ENCODE measurements at places on chromosomes 11 and 22.

GRCh38 chr22:45683248-45683647, 11.6 kb downstream of the ATXN10 start:
- no peak for DNase-seq

DNA sequence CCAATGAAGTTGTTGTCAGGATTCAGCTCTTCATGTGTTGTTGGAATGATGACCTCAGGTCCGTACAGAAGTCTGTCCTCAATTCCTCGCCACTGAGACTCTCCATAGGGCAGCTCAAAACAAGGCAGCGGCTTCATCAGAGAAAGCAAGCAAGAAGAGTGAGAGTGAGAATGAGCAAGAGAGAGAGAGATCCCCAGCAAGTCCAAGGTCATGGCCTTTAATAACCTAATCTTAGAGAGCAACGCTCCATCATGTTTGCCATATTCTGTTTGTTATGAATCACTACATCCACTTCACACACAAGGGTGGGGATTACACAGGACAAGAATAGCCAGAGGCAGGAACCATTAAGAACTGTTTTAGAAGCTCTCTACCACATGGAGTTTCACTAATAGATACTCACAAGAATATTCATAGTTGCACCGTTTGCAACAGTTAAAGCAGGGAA, 23.3 kb upstream of the MMP7 start:
- DNase-seq = no peak

- no peak for DNase-seq
Observed at GRCh38 chr22:43128928-43129424, 14.2 kb downstream of the MCAT start.

- DNase-seq = no peak
Observed at GRCh38 chr11:15367695-15368094, 253.0 kb downstream of the INSC start.

DNA sequence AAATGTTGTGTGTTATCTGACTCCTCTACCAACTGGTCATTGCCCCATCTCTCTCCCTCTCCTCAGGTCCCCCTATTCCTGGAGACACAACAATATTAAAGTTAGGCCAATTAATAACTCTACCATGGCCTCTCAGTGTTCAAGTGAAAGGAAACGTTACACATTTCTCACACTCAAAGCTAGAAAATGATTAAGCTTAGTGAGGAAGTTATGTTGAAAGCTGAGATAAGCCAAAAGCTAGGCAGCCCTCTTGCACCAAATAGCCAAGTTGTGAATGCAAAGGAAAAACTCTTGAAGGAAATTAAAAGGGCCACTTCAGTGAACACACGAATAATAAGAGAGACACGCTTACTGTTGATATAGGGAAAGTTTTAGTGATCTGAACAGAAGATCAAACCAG, 6.9 kb downstream of the DLG2 start:
- no peak for DNase-seq

DNA sequence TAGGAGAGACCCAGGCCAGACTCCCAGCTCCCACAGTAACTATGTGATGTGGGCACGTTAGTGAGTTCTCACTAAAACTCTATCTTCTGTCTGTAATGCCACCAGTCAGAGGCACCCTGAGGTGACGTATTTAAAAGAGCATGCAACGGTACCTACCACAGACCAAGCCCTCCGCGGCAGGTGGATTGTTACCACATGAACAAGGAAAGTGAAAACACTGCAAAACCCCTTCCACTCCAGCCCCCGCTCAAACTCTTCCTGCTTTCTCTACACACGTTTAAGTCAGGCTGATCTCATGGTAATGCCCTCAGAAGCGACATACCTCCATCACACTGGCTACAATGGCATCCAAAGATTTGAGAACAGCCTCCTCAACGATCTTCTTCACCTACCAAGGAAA, 36.7 kb downstream of the SERPIND1 start:
- no peak for DNase-seq

DNA sequence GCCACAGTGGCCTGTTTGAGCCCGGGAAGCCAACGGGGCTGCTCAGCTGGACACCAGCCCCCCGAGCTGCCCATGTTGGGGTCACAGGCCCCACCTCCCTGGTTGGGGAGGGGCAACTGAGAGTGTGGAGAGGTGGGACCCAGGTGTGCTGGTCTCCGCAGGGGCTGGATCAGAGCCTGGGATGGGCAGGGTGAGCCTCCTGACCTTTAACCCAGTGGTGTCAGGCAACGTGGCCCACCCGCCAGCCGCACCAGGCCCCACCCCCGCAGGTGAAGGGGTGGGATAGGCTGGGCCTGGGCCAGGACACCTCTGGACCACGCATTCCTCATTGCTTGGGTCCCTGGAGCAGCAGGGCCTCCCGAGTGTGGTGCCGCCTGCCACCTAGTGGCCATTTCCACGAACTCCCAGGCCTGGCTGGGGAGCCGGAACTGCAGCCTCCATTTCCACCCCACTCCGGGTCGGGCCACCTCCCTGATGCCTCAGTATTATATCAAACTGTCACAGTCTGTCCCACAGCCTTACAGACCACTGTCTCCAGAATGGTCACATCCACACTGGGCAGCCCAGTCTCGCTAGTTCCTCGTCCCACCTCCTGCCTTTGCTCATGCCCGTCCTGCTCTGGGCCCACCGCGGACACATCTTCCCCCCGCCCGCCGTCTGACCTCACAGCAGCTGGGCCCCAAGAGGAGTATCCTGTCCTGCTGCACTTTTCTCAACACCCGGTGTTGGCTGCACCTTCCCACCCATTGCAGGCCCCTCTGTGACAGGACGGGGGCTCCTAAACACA, 13.3 kb upstream of the PPP6R3 start:
- DNase-seq = peak; percentile 38

- no peak for DNase-seq
Observed at GRCh38 chr22:25068707-25069106, 116.2 kb downstream of the KIAA1671 start.

DNA sequence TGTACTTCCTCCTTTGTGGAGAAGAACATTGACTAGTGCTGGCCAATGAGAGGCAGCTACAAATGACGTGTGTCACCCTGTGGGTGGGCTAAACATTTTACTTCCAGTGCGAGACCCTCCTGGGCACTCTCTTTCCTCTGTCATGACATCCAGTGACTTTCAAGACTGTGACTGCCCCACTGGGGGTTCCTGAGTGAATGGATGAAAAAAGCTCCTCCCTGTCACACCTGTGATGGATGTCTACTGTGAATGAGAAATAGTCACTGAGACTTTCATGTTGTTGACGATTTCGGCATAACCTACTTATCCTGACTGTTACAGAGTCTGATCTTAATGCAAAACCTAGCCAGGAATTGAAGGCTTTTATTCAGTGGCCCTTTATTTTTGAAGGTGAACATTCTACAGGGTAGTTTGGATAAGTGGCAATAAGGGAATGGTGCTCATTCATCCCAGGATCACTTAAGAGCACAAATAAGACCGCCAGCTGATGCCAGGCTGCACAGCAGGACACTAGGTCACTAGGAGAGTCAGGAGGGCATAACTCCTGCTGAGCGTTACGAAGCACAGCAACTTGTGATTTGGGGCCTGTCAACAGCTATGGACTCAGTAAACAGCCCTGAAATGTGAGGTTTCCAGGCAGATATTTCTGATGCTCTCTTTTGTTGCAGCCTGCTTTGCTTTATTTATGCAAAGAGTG, 636.6 kb downstream of the NTM start:
- DNase-seq = no peak

DNA sequence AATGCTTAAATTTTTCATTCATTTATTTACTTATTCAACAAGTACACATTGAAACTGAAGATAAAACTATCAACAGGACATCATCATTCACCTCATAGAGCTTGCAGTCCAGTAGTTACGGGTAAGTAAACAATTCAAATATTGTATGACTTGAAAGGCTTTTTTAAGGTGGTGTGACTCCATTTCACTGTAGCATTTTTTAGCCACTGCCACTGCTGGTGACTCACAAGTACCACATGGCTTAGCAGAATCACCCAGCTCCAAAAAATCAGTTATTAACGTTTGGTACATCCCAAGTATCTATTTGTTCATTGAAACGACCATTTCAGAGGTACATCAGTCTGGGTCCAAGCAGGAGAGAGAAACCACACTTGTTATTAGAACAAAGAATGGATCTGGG, 427.9 kb upstream of the DDI1 start:
- DNase-seq = no peak

DNA sequence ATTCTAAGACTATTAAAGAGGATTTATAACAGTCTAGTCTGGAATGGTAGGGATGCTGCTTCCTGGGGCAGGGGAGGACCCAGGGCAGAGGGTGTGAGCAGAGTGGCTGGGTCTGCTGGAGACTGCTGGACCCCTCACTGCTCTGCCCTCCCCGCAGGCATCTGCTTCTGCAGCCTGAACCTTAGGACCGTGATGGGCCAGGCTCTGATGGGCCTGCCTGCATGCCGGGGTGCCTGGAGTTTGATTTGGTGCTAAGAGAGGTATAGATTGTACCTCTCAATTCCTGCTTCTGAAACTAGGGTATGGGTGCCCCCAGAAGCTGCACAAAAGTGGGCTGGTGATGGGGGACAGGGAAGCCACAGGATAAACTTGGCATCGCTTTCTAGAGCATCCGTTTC, 54.9 kb downstream of the CD82 start:
- DNase-seq = no peak

DNA sequence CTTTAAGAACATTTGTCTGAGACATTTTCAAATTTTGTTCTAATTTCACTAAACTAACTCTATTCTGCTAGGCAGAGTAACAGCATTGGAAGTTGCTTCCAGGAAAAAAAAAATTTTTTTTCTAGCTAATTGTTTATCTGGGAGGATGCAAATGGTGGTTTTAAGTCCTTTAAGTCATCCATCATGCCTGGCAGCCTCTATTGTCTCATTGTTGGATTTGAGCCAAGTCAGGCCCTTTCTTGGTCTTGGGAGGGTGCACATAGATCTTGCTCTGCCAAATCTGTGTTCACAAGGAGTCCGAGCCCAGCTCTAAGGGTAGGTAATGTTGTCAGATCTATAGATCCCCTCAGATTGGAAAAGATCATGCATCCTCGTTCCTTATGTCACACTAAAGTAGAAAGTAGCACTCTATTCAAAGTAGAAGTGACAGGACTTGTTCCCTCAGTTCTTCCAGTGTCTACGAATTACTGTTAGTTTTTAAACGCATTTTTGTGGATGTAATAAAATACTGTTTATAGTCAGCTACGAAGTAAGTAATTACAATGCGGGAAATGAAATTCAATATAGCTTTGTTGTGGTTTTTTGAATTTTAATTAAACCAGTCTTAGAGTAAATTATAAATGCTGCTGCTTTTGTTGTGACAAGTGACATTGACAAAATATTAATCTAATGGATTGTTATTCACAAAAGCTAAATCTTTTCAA, 166.0 kb upstream of the RASSF10 start:
- peak; percentile 53 for DNase-seq

DNA sequence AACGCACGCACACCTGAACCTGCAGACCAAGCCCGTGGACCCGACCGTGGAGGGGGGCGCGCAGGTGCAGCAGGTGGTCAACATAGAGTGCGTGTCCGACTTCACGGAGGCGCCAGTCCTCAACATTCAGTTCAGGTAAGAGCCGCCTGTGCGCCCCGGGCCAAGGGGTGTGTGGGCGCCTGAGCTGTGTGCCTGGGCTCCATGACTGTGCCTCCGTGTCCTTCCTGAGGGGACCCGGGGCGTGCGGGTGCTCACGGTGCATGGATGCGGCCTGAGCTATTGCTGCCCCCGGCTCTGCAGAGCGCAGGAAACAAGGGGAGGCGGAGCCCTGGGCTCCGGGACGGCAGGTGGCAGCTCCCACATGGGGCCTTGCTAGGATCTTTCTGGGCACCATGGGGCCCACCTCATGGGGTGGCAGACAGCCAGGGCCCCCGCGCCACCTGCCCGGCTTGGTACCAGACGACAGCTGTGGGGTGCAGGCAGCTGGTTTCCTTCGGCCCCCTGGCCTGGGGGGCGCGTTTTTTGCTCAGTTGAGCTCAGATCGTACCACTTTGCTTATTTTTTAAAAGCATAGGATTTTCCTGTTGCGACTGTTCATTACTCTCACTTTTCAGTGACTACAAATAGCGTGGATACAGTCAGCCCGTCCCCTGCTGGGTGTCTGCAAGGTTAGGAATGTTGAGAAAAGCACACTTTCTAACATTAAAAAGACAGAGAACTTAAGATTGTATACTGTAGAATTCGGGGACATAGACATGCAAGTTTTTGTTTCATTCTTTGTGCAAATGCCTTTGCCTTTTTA, 28.3 kb downstream of the MUC6 start:
- DNase-seq = no peak

DNA sequence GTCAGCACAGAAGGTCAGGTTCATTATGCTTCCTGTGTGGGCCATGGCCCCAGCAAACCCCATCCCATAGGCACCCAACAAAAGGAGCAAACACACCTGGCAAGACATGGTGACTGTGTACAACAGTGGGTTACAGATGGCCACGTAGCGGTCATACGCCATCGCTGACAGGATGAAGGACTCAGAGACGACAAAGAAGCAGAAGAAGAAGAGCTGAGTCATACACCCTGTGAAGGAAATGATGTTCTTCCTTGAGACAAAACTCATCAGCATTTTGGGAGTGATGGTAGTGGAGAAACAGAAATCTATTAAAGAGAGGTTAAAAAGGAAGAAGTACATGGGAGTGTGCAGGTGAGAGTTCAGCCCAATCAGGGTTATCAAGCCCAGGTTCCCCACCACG, 309 bp downstream of the OR8B12 start:
- no peak for DNase-seq

GRCh38 chr11:123478352-123478987, 48.4 kb downstream of the GRAMD1B start:
- DNase-seq = peak; percentile 68

DNA sequence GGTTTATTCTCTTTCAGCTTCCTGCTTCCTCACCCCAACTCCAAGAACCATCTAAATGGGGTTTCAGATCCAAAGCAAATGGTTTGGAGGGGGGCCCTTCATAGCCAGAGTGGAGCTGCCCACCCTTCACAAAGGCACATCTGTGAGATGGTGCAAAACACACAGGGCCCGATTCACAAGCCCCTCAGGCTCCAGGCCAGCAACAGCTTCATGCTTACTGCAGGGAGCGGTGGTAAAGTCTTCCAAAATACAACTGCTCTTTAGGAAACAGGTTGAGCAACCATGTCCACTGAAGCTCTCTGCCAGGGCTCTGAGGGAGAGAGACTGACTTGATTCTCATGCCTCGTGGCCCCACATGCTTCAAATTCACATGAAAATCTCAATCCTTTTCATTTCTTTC, 213.0 kb upstream of the NARS2 start:
- no peak for DNase-seq

DNA sequence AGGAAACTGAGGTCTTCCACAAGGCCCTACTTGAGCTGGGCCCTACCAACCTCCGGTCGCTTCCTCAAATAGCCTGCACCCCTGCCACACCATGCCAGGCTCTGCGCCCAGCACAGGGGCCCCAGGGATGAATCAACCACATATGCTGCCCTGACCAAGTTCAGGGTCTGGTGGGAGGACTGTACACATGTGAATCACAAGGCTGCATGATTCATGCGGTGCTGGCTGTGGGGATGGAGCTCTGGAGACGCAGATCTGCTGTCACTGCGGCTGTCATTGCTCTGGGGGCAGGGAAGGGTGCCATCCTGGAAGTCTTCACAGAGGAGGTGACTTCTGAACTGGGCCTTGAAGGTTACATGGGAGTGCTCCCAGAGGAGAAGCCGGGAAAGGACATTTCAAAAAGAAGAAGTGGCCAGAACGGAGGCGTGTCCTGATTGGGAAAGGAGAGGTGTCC, 21.5 kb downstream of the CYTH4 start:
- no peak for DNase-seq
